ENCODE measurements at places on chromosomes 6 and 20. TPM values are rescaled to one million over a fixed set of nuclear protein-coding genes. Genes with fewer than 3 reads are reported as not detected.

ARMH2 gene
- polyA plus RNA-seq: not detected

TAAR2 gene
- not detected for polyA plus RNA-seq

SUN5 gene
- not detected for polyA plus RNA-seq

MBOAT1 gene
- 0.46 TPM for polyA plus RNA-seq

MAP7 gene
- polyA plus RNA-seq: 0.10 TPM

BPIFA1 gene
- polyA plus RNA-seq: not detected

CTCFL gene
- not detected for polyA plus RNA-seq

TUBB2B gene
- 3.4 TPM for polyA plus RNA-seq

TRIM10 gene
- polyA plus RNA-seq: not detected

FBXL4 gene
- polyA plus RNA-seq: 12.7 TPM

CDKN1A gene
- polyA plus RNA-seq: 130 TPM

C4A gene
- 3.1 TPM for polyA plus RNA-seq

GLP1R gene
- polyA plus RNA-seq: not detected
